ENCODE measurements at places on chromosomes 7 and 10.

GRCh38 chr10:97059006-97059871 is 126.5 kb downstream of the SLIT1 start:
- no peak for DNase-seq

- no peak for DNase-seq
Observed at GRCh38 chr10:71547876-71548846, 151.4 kb downstream of the CDH23 start.

DNA sequence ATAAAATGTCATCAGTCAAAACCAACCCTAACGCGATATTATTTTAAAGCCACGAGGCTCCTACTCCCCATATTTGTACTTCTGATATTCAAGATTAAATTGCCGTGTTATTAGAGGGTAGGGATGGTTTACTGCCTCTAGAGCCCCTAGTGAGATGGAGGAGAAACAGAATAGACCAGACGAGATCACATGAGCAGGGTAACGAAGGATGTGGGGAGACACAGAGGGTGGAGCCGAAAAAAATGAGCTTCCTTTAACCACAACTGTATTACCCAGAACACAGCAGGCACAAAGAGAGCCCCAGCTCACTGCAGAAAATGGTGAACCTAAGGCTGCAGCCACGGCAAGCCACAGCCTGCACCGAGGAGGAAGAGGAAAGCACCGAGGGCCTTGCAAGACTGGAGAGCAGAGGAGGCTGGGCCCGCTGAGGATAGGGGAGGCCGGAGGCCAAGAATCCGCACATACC is 14.3 kb downstream of the ZC3HAV1 start:
- peak; percentile 29 for DNase-seq

DNA sequence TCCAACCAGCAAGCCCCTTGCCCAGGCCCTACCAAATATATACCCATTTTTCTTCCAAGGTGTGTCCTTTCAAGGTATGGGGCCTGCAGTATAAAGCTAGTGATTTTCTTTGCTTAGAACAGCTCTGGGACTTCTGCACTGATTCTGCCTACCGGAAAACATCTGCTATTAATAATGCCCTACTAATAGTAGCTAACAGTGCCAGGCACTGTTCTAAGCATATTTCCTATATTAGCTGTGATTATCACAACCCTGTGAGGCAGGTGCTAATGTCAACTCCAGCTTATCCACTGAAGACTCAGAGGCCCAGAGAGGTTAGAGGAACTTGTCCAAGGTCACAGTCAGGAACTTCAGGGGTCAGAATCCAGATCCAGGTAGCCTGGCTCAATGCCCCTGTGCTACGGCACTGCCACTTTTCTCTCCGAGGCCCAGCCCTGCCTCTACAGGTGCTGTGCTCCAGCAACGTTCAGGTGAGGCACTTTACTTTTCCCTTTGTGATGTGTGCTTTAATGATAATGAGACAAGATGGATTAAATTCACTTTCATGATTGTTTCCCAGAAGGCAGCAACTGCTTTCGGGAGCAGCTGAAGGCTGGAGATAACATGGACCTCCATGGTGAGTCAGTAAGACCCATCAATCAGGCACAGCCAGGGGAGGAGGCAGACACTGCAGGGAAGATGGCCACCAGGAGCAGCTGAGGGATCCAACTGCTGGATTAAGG is 26.7 kb downstream of the TAS2R41 start:
- no peak for DNase-seq

GRCh38 chr7:70093205-70093904 is 495.1 kb downstream of the AUTS2 start:
- DNase-seq: no peak

- DNase-seq: no peak
Observed at GRCh38 chr7:158049271-158049670, 538.4 kb downstream of the PTPRN2 start.

- no peak for DNase-seq
Observed at GRCh38 chr7:40680657-40681056, 545.9 kb downstream of the SUGCT start.

- no peak for DNase-seq
Observed at GRCh38 chr10:93695740-93696139, 6.7 kb downstream of the FRA10AC1 start.

DNA sequence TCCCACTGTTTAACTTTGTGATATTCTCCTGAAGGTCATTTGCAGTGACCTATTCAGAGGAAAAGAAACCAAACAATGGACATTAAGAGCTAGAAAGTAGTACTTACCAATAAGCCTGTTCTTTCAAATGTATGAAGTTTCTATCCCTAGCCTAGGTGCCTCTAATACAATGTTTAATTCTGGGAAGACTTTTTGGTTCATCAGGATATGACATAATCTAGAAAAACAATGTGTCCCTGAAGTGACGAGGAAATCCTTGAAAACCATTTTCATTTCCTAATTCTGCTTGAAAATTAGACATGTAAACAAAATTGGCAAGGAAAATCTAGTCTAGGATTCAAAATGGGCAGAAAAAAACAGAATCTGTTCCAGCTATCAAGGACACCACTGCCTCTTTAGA is 36.1 kb downstream of the ARHGAP19 start:
- DNase-seq: no peak

DNA sequence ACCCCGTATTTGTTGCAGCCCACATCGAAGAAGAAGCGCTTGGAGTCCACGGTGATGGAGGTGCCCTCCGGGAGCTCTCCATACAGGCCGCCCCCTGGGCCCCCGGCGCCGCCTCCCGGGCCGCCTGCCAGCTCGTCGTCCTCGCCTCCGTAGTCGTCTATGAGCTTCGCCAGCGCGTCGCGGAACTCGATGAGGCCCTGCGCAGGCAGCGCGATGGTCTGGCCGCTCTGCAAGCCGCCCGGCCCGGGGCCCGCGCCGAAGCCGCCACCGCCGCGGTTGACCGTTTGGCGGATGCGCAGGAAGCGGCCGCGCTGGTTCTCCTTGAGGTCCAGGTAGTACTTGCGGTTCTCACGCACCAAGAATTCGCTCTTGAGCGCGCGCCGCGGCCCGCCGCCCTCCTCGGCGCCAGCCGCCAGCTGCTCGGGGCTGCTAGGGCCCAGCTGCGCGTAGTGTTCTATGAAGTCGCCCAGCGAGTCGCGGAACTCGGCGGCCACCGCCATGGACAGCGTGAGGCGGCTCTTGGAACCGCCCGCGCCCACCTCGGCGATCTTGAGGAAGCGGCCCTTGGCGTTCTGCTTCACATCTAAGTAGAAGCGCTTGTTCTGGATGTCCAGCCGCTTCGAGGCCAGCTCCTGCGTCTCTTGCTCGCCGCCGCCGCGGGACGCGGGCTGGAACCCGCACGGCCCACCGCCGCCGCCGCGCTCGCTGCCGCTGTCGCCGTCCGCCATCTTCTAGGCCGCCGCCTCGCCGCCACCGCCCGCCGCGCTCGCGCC is 523 bp downstream of the PURB start:
- peak; percentile 17 for DNase-seq

GRCh38 chr10:25047591-25048301 is 31.3 kb downstream of the THNSL1 start:
- no peak for DNase-seq

DNA sequence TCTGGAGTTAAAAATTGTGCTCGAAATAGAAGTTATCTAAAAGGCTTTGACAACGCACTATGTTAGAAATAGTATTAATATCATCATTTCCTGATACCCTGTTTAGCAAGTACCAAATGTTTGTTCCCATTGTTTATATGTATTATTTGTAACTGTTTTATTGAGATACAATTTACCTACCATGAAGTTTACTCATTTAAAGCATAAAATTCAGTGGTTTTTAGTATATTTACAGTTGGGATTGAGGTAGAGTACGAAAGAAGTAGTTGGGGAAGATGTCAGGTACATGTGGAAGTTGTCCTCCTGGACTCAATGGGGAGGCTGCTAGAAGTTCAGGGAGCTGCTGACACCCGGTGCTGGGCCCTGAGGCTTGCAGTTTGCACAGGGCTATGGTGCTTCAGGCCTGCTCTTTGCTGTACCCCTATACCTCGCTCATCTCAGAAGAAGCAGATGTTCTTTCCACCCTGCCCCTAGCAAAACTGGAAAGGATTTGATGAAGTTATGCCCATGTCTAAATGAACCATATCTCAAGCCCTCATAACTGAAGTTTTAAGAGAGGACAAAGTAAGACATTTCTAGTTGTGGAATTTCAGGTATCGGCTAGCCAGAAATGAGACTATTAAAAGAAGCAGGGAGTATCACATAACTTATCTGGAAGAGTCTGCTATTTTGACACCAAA is 25.2 kb upstream of the WNT16 start:
- no peak for DNase-seq

- DNase-seq: no peak
Observed at GRCh38 chr10:91316486-91316885, 93.7 kb upstream of the HECTD2 start.

DNA sequence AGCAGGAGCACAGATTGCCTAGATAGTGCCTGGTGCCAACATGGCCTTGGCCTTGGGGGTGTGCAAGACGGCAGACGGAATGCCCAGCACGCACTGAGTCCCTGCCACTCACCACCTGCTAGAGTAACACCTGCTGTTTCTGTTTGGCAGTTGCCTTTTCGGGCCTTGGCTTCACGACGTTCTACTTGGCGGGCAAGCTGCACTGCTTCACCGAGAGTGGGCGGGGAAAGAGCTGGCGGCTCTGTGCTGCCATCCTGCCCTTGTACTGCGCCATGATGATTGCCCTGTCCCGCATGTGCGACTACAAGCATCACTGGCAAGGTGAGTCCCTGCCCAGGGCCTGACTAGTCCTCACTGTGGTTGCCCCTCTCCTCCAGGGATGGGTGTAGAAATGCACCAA is 118.0 kb downstream of the PLPP4 start:
- no peak for DNase-seq

DNA sequence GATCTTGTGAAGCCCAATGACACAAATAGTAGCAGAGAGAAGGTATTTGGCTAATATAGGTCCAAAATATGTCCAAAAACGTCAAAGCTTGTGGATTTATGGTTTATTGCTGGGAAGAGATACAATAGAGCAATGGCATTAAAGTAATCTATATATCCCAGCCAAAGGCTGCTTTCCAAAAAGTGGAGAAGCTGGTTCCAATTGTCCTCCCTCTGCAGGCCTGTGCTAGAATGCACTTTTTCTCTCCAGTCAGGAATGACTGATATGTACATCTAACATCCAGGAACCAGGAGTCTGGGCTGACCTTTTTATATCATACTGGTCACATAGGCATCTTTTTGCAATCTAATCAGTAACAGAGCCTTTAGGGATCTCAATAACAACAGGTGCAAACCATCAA is 167.1 kb upstream of the FAM3C start:
- DNase-seq: no peak

DNA sequence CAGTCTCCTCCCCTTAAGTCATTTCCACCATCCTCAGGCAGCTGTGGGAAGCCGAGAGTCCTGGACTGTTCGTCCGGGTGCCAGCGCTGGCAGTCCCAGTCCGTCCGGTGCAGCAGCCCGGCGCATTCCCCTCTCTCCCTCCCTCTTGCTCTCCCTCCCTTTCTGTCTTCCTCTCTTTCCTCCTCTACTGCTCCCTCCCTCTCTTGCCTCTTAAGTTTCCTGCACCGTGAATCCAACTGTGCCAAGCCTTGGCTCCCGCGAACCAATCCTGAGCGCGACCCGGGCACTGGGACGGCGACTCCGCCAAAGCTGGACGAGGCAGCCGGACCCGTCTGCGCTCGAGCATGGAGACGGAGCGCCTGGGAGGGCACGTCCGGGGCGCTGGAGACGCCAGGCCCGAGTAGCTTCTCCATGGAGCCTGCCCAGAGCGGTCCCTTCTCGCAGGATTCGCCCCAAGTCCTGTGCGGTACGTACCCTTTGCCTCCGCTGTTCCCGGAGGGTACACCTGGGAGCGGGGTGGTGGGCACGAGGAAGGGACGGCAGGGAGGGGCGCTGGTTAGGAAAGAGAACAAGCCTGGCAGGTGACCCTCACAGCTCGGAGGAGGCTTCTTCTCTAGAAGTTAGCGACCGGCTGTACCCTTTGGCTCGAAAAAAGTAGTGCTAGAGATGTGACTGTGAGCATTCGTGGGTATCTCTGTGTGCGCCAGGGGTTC is 1.0 kb downstream of the NXPH1 start:
- DNase-seq: no peak

DNA sequence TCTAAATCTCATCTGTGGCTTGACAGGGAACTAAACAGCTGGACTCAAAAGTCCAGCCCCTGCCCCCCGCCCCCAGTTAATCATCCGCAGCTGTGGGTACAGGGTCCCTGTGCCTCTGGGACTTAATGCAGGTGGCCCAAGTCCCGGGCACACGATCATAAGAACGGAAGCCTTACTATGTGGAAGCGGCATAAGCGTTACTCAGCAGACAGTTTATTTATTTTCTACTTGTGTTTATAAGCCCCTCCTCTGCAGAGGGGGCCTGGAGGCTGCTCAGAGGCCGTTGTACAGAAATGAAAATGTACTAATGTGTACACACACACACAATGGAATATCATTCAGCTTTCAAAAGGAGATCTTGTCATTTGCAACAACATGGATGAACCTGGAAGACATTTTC is 158.0 kb upstream of the TNS3 start:
- no peak for DNase-seq

- DNase-seq: no peak
Observed at GRCh38 chr10:132388891-132389432, 8.0 kb upstream of the PWWP2B start.

- no peak for DNase-seq
Observed at GRCh38 chr10:63716016-63716580, 194.9 kb downstream of the REEP3 start.

DNA sequence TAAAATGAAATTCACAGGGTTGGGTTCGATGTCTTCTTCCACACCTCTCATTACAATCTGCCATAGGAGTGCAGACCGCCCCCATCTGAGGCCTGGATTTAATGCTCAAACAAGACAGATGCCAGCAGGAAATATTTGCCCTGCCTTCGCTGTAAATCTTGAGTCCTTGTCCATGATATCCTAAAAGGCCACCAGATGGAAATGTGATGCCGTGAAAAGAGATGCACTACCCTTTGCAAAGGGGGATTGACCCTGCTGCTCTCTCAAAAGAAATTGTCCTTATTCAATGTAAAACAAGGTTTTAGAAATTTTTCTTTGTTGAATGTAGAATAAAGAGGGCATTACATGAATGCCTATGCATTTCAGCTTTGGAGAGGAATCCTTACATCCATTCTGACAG is 37.5 kb downstream of the AGAP4 start:
- no peak for DNase-seq

DNA sequence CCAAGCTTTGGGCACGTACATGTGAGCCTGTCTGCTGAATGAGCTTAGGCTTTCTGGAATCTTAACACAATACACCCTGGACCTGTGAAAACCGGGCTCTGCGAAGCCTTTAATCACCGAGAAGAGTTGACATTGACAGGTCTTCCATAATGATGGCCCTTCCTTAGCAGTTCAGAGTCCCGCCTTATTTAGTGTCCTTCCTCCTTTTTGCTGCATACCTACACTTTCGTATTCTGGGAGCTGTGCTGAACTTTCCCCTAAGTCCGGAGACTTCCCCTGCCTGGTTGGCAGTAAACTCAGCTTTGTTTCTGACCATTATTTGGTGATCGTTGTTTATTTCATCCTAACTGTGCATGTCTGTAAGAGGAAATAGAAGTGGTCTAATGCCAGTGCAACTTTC is 212.0 kb downstream of the CAMK1D start:
- DNase-seq: no peak

All from stimulated activated CD4-positive, alpha-beta T cell treated with anti-CD3 and anti-CD28 coated beads, Interleukin-15, amount 100 ng/mL, for 1 hour (primary cell).